Glutamatergic neuron (in vitro differentiated cells): ENCODE measurements at places on chromosomes 3 and 15.

DNA sequence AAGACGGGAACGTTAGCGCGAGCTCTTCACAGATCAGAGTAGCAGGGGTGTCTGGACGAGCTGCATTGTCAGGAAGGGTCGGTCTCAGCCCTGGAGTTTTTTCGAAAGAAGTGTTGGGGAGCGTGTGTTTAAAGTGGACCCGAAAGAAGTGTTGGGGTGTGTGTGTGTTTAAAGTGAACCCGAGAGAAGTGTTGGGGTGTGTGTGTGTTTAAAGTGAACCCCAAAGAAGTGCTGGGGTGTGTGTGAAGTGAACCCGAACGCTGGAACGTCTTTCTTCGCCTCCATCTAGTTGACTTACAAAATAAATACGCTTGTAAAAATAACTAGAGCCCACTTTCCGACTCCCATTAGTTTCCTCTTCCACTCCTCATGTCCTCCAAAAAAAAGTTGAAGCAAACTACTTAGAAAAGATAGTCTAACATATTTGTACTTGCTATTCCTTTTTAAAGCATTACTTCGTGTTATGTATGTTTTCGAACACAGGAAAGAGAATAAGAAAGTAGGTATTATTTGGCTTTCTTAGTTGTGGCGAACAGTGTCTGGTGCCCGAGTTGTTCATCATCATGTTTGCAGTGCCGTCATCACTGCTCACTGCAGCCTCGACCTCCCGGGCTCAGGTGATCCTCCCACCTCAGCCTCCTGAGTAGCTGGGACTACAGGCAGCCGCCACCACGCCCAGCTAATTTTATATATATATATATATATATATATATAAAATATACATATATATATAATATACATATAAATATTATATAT lies 1.0 kb downstream of the LRCH3 start:
- DNase-seq = no peak

GRCh38 chr3:99472385-99472784 lies 166.0 kb upstream of the COL8A1 start:
- DNase-seq = no peak

DNA sequence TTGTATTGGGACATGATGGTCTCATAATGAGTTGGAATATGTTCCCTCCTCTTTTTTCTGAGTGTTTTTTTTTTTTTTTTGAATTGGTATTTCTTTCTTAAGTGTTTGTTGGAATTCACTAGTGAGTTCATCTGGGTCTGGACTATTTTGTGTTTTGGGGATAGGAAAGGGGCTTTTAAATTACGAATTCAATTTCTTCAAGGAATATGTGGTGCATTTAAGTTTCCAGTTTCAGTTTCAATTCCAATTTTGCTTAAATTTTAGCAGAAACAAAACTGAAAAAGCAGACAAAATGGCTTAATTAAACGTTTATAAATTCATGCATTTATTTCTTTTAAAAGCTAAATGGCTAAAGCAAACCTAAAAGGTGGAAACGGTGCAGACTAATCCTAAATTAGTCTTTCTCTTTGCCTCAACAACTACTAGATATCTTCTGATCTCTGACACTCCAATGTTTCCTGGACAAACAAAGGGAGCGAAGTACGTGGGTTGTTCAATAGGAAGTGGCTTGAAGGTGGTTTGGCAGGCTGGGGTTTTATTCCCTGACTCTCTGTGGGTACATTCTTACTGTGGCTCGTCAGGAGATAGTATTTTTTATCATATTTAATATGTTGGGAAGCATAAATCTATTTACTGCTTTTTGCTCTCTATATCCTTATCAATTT lies 50.0 kb upstream of the CORO2B start:
- no peak for DNase-seq

DNA sequence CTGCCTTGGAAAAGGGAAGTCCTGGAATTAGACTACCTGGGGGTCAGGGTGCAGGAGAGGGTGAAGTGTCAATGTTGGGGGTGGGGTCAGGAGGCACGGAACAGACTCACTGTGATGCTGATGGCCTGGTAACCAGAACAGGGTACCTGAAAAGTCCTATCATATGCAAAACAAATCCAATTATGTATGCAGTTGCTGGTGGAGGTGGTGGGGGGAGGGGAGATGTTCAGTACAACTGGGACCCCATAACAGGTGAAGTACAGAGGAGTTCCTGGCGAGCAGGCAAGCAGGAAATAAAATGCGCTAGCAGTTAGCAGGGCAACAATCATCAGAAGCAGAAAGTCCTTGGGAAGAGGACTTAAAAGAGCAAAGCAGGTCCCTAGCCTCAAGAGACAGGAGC lies 4.2 kb upstream of the KATNBL1 start:
- no peak for DNase-seq

GRCh38 chr15:82080774-82081173 lies 35.0 kb upstream of the MEX3B start:
- DNase-seq = no peak

DNA sequence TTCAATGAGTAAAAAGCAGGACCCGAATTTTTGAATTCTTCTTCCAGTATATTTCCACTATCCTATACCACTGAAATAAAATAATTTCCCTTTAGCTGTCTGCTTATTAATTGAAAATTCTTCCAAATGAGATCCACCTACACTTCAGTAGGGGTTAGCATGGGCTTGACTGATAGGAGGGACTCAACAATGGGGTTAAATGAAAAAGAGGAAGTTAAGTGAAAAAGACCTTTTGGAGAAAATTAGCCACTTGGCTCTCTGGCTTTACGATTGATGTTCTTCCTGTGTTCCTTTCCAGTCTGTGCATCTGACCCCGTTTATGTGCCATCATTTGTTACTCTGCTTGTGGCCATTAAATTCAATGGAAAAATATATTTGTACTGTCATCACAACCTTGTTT lies 54.0 kb upstream of the GCNT3 start:
- DNase-seq = no peak

GRCh38 chr15:89121414-89121813 lies 33.2 kb downstream of the ABHD2 start:
- no peak for DNase-seq

GRCh38 chr15:96332637-96333121 lies 2.2 kb downstream of the NR2F2 start:
- DNase-seq = no peak

DNA sequence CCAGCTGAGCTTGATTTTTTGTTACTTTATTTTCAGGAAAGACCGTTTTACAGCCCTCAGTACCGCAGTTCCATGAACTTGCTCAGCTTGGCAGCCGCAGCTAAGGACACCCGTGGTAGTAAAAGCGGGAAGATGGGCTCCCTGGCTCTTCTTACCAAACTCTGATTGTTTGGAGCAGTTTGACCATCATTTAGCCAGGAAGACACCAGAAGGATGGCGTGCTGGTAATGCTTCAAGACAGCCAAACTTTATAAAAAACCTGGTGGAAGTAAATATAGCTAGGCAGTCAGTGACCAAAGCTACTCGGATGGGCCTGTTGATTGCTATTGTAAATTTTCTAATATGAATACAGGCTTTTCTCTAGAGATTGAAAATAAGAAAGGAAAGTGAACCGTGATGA lies 28.9 kb downstream of the POLR2M start:
- no peak for DNase-seq

GRCh38 chr15:89325039-89325803 lies 9.4 kb downstream of the POLG start:
- no peak for DNase-seq

DNA sequence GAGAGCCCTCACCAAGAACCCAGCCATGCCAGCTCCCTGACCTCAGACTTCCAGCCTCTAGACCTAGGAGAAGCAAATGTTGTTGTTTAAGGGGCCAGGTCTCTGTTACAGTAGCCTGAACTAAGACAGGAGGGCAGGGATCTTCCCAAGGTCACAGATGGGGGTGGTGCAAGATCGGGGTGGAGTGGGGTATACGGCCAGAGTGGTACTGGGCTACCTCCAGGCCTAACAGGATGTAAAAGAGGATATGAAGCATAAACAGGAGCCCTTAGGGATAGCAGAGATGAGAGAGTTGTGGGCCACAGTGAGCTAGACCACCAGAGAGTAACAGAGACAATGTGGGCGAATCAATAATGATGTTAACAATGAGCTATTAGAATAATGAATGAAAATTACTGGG lies 82.9 kb downstream of the TOP2B start:
- DNase-seq = no peak

- DNase-seq = no peak
These were observed 406.8 kb downstream of the SHQ1 start for GRCh38 chr3:72441284-72441994.

- no peak for DNase-seq
These were observed 885.2 kb upstream of the CFAP20DC start for GRCh38 chr3:59935025-59935424.

GRCh38 chr3:102457644-102458043 lies 22.8 kb downstream of the ZPLD1 start:
- no peak for DNase-seq

DNA sequence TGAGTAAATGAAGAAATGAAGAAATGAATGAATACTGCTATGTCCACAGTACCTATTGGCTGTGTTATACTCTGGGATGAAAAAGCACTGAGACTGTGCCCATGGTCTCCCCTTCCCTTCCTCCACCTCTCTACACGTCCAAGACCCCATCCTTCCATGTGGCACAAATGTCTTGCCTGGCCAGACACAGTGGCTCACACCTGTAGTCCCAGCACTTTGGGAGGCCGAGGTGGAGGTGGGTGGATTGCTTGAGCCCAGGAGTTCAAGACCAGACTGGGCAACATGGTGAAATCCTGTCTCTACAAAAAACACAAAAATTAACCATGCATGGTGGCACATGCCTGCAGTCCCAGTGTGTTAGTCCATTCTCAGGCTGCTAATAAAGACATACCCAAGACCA lies 200.1 kb downstream of the FAM43A start:
- no peak for DNase-seq

DNA sequence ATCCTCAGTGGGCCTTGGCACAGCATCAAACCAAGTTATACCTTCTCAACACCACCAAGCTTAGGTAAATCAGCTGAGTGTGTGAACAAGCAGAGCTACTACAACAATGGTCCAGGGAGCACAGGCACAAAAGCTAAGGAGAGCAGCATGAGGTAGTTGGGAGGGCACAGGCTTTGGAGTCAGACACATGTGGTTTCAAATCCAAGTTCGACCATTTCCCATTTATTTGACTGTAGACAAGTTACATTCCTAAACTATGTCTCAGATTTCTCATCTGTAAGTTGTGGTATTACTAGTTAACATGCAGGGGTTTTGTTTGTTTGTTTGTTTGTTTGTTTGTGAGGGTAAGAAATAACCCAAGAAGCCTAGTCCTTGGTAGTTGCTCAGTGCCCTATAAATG lies 46.9 kb downstream of the MLH1 start:
- DNase-seq = no peak

GRCh38 chr15:81766829-81767475 lies 278.9 kb downstream of the MEX3B start:
- DNase-seq = no peak
